ENCODE measurements at places on chromosomes 6 and 20.

DNA sequence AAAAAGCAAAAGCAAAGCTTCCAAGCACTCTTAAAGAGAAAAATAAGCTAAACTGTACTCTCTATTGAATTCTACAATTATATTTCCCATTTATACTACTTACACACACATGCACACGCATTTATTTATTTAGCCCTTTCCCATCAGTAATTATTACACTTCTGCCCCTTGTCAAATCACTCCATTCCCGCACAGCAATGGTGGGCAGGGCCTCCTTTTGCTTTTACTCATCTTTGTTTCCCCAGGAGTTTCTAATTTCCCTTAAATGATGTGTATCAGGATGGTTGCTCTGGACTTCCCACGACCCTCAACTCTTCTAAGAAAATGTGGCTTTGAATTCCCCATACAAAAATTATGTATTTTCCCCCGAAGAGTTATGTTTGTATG is 19.9 kb downstream of the PXT1 start:
- no peak for DNase-seq

DNA sequence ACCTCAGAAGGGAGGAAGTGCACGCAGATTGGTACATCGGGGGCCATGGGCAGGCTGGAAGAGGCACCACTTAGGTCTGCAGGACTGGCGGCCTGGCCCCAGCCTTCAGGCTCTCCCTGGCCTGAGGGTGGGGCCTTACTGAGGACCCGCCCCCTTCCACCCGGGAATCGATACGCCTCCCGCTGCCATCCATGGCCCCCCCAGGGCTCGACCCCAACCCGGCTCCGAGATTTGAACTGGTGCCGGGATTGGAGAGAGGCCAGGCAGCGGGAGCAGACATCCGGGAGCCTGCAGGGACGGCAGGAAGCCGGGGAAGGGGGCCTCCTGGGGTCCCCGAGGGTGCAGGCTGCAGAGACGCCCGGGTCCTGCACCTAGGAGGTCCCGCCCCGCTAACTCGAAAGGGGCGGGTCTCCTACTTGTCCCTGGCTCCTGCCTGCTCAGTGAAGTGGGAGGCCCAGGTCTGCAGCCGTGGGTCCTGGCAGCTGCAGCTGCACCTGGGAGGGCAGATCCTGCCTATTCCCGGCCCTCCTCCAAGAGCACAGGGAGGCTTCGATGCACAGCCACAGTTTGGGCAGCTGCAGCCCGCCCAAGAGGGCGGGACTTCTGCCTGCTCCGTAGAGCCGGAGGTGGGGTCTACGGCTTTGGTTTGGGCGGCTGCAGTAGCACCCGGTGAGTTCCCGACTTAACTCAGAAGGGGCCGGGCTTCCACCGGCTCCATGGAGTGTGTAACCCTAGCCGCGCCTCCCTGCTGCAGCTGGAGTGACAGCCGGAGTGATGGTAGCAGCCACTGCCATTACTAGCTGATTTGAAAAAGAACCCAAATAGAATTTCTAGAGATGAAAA is 35.2 kb upstream of the TBC1D22B start:
- peak; percentile 85 for DNase-seq

GRCh38 chr6:7216941-7217621 is 95.9 kb downstream of the SSR1 start:
- DNase-seq, result no peak

DNA sequence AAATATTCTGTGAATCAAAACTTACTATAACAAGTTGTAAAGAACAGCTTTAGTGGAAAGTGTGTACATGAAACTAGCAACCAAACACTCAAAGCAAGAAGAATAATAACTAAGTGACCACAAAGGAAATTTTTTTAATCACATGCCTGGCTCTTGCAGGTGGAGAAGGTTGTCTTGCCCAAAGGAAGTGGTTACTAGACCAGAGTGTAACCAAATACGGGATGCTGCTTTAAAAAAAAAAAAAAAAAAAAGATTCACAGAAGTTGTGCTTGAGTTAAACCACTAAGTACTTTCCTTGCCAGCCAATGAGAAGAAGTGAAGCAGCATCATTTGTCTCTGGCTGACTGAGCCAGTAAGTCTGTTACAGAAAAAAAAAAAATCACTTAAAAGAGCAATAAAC is 19.1 kb upstream of the HLA-DQB1 start:
- peak; percentile 91 for DNase-seq

GRCh38 chr6:109081026-109081425 is 13.6 kb downstream of the SESN1 start:
- no peak for DNase-seq

DNA sequence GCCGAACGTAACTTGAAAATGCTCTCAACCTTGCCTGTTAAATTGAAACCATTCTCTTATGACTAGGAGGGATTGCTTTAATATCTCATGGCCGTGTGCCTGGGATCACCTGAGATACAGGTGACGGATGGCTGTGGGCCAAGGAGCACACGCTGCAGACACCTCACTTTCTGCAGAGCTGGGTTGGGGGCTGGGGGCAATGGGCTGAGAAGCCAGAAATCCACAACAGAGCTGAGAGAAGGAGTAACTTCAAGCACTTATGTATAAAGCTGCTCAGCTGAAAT is 170.9 kb downstream of the DTNBP1 start:
- DNase-seq, result no peak

GRCh38 chr6:27547157-27548075 is 74.5 kb upstream of the ZNF184 start:
- peak; percentile 87 for DNase-seq

- no peak for DNase-seq
Observed at GRCh38 chr20:62856931-62857619, 4.5 kb downstream of the TCFL5 start.

DNA sequence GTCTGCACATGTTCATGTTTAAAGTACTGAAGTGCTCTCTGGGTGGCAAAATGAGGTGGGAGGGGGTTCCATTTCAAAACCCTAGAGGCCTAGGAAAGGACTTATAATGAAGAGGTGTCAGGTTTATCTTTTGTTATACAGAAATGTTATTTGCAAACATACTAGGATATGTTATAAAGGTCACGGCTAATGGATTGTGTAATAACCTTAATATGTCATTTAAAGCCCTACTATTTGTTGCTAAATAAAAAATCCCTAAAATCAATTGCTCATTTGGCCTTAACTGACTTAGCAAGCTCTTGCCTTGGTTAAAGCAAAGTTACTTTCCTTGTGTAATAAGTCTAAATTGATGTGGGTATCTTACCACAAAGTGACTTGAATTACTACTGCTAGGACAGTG is 8.8 kb downstream of the NKX2-4 start:
- no peak for DNase-seq

- no peak for DNase-seq
Observed at GRCh38 chr6:36345681-36346466, 9.2 kb upstream of the BNIP5 start.

- no peak for DNase-seq
Observed at GRCh38 chr20:44734938-44735337, 10.7 kb upstream of the KCNK15 start.

DNA sequence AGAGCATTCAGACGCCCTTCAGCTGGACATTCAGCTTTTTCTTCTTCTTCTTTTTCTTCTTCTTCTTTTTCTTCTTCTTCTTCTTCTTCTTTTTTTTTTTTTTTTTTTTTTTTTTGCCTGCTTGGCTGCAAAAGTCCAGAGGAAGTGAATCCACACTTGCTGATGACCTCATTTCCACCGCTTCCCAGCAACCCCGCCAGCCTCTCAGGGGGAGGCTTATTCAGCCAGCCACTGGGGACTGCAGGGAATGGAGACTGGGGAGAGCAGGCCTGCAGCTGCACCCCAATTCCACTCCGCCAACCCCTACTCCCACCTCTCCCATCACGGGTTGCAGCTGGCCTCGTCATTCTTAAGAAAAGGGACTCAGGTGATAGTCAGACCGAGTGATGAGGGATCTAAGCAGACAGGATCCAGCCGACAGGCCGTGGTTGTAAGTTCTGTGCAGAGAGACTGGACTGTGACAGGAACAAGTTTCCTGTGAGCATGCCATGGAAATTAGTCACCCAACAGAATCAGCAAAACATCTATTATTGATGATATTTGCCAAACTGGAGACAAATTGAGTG is 59.0 kb upstream of the QKI start:
- DNase-seq, result no peak

- DNase-seq, result peak; percentile 44
Observed at GRCh38 chr6:99119109-99120031, 171.6 kb upstream of the FBXL4 start.

- no peak for DNase-seq
Observed at GRCh38 chr6:118935331-118935668, 341 bp upstream of the MCM9 start.

- no peak for DNase-seq
Observed at GRCh38 chr20:54494303-54495006, 19.1 kb downstream of the DOK5 start.

DNA sequence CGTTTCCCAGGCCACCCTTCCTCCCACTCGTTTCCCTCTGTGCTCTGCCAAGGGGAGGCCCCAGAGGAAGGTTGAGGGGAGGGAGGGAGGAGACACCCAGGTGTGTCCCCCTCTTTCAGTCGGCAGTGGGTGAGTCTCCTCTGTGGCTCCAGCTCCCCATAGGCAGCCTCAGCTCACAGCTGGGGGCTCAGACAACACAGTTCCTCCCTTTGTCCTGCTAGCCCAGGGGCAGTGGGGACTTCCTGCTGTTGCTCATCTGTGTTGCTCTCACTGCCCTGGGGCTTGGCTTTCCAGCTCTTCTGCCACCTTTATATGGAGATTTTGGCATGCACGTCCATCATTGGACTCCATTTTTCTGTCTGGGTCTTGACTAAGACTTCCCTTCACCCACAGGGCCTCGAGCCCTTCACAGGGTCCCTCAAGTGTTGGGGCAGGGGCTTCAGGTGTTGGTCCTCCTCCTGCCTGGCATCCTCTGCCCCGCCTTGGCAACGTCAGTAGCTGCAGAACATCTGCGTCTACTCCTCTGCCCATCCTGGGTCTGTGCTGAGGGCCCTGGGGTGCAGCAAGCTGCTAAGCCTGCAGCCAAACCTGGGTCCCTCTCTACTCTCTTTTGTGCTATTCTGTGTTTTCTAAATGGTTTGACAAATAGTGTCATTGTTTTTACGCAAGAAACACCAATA is 190.6 kb upstream of the PMEPA1 start:
- DNase-seq, result no peak

DNA sequence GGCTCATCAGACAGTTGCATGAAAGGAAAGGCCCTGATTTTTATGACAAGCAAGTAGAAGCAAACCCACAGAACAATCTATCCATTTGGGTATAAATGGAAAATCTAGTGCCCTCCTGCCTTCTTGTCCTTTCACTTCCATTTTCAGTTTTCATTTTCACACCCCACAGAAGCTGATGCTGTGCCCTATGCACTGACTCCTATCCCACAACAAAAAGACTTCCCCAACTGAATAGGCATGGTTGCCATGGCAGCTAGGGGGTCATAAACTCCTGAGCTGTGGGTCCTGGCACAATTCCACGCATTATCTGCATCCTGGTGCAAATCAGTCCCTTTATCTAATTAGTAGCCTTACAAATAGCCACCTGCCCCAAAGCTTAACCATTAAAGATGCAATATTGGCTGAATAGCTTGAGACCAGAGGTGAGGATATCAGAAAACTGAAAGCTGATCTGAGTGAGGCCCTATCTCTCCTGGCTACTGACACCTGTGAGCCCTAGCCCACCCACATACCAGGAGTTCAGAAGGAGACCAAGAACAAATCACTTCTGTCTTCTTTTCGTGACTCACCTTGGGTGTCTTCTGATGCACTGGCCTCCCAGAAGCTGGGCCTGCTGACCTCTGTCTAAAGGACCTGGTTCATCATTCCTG is 34.9 kb upstream of the HEY2 start:
- DNase-seq, result peak; percentile 4

DNA sequence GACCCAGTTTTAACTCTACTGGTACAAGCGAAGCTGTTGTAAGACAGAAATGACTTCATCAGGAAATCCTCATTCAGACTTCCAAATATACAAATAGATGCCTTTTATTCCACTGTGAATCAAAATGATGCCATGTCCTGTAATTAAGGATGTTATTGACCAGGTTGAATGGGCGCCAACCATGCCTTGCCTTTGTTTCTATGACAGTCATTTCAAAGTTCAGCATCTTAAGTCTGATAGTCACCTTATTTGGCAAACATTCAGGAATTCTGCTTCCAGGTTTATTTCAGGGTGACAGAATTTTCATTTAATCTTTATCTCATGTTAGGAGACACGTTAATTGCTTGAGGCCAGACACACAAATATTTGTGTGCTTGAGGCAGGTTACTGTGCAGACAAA is 592.8 kb upstream of the JAG1 start:
- no peak for DNase-seq

DNA sequence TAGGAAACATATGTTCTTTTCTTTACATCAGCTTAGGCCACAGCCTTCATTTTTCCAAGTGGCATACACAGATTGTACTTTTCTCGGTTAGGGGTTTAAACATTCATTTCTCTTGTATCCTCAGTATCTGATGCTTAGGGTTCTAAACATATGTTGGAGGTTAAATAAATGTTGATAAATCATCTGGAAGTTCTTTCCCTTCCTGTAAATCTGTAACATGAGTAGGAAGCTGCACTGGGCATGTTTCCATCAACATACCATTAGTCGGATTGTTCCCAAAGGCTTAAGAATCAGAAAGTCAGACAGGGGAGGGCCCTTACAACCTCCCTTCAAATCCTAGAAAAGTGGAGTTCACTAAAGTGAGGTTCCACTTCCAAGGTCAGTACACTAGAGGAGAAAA is 54.8 kb upstream of the BCLAF1 start:
- no peak for DNase-seq

GRCh38 chr20:17797161-17797560 is 97.4 kb downstream of the BANF2 start:
- DNase-seq, result no peak

DNA sequence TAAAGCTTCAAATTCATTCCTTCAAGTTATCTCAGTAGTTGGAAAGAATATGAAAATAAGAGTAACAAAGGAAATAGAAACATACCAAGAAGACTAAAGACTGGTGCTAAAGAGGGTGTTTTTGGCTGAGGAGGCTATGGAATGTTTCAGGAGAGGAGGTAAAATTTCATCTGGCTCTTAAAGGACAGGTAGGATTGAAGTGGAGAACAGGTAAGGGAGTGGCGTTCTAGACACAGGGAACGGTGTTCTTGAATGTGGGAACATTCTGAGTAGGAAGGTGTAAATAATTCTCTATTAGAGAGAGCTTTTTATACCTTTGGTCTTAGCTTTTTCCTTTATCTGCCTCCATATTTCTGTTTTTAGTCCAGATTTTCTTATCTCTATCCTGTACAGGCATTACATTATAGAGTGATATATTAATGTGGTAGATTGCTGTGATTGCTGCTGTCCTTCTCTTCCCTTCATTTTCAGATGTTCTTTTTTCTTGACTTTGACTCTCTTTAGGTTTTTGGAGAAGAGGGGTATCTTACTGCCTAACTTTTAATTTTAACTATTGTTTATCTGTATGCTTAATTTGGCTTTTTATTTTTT is 15.4 kb downstream of the QKI start:
- no peak for DNase-seq

- DNase-seq, result no peak
Observed at GRCh38 chr20:24136659-24137246, 148.2 kb upstream of the GGTLC1 start.
